CD4-positive, alpha-beta T cell (primary cell): ENCODE measurements at places on chromosomes 4 and X.

GRCh38 chr4:65089666-65090065 lies 580.6 kb downstream of the EPHA5 start:
- no peak for DNase-seq

GRCh38 chrX:13265111-13265510 lies 54.7 kb downstream of the ATXN3L start:
- DNase-seq = no peak

- no peak for DNase-seq
These were observed 1848.9 kb upstream of the TENM3 start for GRCh38 chr4:180394312-180394711.

- no peak for DNase-seq
These were observed 6.3 kb downstream of the GSTCD start for GRCh38 chr4:105714932-105715331.

- no peak for DNase-seq
These were observed 29.0 kb upstream of the RAP1GDS1 start for GRCh38 chr4:98232202-98232601.
